ENCODE measurements at places on chromosomes 7 and 10.

- no peak for DNase-seq
Observed at GRCh38 chr7:34523226-34523918, 134.6 kb upstream of the NPSR1 start.

GRCh38 chr7:48114115-48114514, 25.1 kb downstream of the UPP1 start:
- DNase-seq, result no peak

DNA sequence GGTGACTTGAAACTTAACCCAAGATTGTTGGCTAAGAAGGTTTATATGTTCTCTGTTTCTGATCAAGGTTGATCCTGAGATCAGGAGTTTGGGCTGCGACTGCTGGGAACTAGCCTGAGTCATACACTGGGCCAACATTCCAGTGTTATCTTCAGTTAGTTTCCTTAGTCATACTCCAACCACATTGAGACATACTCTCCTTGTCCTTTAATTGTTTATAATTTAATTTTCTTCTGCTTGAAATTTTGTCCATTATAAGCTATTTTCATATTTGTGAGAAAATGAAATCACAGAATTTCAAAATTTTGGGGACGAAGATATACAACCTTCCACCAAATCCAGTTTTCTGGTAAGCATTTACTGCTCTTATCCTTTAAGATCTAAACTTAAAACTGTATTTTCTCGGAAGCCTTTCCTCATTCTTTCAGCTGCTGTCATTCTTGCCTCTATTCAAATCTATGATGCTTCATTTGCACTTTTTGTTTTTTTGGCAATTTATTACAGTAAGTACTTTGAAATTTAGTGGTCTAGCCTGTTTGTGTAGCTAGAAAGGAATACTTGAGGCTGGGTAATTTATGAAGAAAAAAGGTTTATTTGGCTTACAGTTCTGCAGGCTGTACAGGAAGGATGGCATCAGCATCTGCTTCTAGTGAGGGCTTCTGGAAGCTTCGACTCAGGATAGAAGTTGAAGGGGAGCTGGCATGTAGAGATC, 63.4 kb upstream of the POT1 start:
- DNase-seq, result no peak

- DNase-seq, result no peak
Observed at GRCh38 chr10:14570800-14571199, 203.9 kb downstream of the FAM107B start.

- DNase-seq, result no peak
Observed at GRCh38 chr7:70533614-70534013, 598.3 kb upstream of the GALNT17 start.

- no peak for DNase-seq
Observed at GRCh38 chr10:20033476-20033875, 217.2 kb downstream of the PLXDC2 start.
